ENCODE measurements at places on chromosomes 4 and X. TPM values are rescaled to one million over a fixed set of nuclear protein-coding genes. Genes with fewer than 3 reads are reported as not detected.

GRCh38 chrX:30278365-30278764 is 30.8 kb downstream of the NR0B1 start:
- DNase-seq = no peak

- no peak for DNase-seq
These were observed 14.0 kb downstream of the BBS12 start for GRCh38 chr4:122746485-122746965.

GRCh38 chr4:39096847-39097246 is 34.8 kb downstream of the KLHL5 start:
- no peak for DNase-seq

GRCh38 chr4:134906404-134907023 is 704.9 kb upstream of the PABPC4L start:
- no peak for DNase-seq

Gene IGSF1
- 3.3 TPM for total RNA-seq
